BJ (cell line): ENCODE measurements at places on chromosomes 1 and 21. TPM values are rescaled to one million over a fixed set of nuclear protein-coding genes. Genes with fewer than 3 reads are reported as not detected.

DNA sequence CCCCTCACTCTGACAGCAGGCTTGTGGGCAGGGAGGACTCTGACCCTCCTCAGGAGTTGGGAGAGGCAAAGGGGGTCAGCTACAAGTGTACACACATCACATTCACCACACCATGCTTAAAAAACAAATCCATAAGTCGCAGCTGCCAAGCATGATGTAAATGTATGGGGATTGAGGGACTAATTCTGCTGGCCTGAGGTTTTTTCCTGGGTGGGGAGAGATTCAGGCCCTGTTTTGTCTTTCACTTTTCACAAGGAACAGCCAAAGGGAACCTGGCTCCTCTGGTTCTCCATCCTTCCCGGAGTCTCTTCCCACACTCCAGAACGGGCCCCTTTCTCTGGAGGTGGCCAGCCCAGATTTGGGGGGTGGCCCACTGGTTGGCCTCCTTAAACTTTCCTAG is 1.3 kb upstream of the MTARC2 start:
- DNase-seq, result no peak

DNA sequence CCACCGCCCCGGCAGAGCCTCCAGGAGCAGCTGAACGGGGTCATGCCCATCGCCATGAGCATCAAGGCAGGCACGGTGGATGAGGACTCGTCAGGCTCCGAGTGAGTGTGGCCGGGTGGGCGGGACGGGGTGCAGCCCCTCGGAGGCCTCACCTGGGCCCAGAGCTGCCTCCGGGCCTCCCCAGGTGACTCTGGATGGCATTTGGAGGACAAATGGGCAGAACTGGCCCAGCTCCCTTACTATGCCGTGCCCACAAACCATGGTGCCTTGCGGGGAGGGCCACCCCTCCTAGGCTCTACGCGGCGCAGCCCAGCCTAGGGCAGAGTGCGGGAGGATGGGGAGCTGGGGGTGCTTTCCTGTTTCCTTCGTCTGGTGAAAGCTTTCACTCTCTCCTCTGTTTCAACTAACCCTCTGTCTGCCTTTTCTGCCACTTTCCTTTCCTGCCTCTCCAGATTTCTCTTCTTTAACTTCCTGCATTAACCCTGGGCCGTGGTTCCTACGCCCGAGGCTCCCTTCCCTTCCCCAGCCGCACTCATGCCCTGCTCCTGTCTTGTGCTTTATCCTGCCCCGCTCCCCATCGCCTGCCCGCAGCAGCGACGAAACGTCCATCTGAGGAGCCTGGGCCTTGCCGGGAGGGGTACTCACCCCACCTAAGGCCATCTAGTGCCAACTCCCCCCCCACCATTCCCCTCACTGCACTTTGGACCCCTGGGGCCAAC is 9.2 kb downstream of the PSRC1 start:
- no peak for DNase-seq

- no peak for DNase-seq
These were observed 3.3 kb downstream of the B3GALT2 start for GRCh38 chr1:193183019-193183627.

DNA sequence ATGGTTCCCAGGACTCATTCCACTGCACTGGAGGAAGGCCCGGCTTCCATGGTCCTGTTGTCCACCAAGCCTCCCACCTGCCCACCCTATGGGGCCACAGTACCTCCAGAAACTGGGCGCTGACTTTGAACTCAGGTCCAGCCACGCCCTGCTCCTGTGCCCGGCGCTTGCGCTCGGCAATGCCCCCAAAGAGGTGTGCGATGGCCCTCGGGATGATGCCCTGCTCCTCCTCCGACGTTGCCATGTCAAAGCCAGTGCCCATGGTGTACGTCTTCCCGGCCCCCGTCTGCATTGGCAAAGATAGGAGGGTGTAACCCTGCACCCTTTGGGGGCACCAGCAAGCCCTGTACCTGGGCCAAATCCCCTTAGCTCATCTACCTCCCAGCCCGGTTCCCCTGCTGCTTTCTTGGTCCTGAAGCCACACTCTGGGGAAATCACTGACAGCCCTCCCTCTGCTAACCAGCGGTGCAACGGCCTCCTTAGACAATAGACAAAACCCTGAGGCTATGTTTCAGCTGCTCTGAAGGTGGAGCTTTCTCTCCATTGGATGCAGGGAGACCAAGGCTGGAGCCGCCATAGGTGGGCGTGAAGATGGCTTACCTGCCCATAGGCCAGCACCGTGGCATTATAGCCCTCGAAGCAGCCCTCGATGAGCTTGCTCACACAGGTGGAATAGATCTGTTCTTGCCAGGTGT is 14.7 kb downstream of the KIF21B start:
- DNase-seq, result no peak

- DNase-seq, result no peak
These were observed at the start of gene GSTM3 for GRCh38 chr1:109740615-109741373. Gene GSTM3 (minus strand): TSS chr1:109741038. CDS start chr1:109740287, 751 bp downstream.

DNA sequence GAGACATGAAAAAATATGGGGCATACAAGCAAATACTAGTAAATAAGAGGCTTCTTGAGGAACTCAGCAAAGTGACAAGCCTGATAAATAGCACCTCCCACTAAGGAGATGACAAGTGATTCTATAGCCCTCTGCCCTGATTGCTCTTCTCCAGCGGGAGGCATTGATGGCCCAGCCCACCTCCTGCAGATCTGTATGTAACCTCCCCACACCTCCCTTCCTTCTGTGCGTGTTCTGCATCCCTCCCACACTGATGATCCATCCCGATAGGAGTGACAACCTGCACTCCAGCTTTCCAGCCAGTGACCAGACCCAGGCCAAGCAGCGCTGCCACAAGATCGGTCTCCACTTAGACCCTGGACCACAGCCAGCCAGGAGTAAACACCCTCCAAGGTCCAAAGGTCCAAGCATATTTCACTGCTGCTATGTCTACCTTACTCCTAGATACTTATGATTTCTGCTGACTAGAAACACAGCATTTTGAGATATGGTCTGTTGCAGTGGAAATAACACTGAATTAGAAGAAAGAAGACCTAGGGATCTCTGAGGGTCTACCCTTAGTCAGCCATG is 176.1 kb downstream of the BRINP2 start:
- no peak for DNase-seq

DNA sequence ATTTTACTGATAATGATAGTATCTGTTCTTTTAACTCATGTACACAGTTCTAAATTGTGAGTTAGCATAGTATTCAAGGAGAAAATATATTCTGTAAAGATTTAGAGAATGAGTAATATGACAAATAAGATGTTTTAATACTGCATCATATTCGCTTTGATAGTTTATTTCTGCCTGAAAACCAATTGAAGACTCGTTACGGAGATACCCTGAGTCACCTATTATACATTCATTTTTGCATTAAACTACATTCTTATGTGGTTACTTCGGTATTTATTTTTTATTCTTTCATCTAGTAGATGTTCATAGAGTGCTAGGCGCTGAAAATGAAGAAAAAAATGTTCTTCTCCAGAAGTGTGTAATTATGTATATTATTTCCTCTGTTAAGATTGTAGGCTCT is 5.3 kb downstream of the UHMK1 start:
- no peak for DNase-seq

Gene LORICRIN
- polyA plus RNA-seq, result not detected in 2 replicates
